Hippocampal formation (tissue), 2 donors: ENCODE measurements at places on chromosomes 7 and 10.
A peak's percentile ranks its signal among the peaks of the same experiment; 100 is the strongest.

GRCh38 chr10:44245601-44245938 is 139.3 kb downstream of the CXCL12 start:
- DNase-seq, result no peak

- no peak for DNase-seq
Measured at GRCh38 chr7:37032258-37032601, 307.9 kb upstream of the AOAH start.

GRCh38 chr7:78151229-78151628 is 352.7 kb downstream of the PHTF2 start:
- peak; percentile 24 for DNase-seq

DNA sequence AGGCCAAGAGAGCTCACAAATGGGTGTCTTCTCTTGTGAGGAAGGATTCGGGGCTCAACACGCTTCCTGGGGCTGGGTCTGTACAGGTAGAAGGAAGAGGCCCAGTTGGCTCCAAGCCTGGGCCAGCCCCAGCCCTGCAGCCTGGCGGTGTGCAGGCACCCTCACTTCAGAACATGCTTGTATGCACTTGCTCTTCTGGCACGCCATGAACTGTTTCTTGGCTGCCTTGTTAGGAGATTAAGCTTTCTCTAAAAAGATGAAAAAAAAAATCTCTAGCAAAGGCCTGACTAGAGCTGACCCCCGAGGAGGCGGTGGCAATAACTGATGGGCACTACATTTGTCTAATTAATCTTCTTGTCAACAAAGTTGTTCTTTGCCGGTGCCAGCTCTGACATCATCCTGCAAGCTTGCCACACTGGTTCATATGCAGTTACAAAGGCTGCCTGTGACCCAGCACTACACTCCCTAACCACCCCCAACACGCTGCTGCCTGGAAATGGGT is 94.7 kb downstream of the WDR11 start:
- DNase-seq, result peak; percentile 85

DNA sequence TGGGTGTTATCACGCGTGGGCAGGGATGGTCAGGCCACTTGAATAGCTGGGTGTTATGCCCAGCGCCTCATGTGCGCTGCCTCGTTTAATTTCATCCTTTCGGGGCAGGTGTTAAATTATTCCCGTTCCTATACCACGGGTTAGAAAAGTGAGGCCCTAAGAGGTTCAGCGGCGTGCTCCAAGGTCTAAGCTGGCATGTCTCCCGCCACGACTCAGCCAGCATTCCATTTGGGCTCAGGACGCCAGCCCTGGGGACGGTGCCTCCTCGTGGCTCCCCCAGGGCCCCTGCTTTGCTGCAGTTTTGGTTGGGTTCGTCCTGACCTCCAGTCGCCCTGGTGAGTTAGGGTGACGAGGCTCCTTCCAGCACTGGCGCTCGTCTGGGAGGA is 124.5 kb downstream of the TRRAP start:
- no peak for DNase-seq

DNA sequence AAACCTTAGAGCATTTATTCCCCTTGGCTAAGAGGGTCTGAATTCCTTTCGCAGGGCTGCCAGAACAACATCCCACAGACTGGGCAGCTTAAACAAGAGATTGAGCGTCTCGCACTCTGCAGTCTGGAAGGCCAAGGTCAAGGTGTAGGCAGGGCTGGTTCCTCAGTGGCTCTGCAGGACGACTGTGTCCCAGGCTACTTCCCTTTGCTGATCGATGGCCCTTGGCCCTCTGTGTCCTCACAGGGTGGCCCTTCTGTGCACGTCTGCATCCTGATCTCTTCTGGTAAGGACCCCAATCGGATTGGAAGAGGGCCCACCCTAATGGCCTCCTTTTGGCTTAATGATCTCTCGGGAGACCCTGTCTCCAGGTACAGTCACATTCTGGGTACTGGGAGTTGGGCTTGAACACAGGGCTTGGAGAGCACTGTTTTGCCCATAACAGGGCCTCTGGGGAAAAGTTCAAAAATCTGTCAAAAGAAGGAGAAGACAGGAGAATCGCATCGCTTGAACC is 35.1 kb upstream of the DNAJB6 start:
- DNase-seq, result no peak

DNA sequence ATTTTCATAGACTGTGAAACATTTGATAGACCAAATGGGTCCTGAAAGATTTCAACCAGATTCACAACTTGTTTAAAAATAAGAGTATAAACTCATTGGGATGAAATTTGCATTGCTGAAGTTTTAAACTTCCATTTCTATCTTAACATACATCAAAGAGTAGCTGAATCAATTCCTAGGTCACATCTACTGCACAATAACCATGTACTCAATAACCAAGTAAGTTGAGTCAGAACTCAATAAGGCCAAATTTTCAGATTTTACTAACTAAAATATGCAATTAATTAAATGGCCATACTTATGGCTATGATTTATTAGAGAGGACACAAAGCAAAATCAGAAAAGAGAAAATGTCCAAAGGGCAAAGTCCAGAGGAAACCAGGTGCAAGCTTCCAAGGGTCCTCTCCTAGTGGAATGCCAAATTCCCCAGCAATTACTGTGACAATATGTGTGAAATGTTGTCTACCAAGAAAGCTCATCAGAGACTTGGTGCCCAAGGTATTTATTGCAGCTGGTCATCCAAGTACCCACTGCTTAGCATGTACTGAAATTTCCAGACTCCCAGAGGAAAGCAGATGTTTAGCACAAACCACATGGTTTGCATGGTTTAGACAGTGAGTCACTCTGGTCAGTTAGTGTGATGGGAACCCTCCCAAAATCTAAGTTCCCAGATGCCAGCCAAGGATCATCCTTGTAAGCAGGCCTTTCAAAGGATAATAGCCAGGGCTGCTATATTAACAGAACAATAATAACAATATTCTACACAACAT is 238.9 kb downstream of the IPMK start:
- no peak for DNase-seq

DNA sequence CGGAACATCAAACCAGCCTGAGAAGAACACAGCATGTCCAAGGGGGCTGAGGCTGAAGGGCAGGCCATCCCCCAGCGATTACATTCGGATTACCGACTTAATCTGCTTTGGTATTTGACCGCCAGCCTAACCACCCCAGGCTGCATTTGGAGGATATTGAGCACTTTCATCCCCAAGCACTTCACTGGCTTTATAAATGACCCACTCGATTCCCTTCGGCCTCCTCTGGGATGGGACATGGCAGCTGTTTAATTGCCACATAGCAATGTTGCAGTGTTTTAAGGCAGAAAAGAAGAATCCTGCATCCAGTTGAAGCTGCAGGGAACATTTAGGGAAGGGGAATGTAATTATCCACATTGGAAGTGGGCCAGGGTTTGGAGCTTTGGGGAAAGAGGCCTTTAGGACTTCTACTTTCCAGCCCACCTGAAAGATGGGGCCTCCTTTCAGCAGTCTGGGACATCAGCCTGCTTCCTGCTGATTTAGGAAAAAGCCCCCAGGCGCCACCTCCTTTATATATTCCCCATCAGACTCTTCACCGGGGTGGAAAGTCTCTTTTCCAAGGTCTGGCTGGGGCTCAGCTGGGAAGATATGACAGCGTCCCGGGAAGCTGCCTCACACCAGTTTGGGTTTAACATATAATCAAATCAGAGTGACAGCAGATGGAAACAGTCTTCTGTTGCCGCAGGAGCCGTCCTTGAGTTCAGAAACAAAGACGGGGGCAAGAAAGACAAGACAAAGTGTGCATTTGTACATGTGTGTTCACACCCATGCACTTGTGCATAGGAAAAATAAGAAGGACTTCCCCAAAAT is 9.2 kb downstream of the DPCD start:
- no peak for DNase-seq
